Hematopoietic multipotent progenitor cell (in vitro differentiated cells): ENCODE measurements at places on chromosomes 1 and 21.

DNA sequence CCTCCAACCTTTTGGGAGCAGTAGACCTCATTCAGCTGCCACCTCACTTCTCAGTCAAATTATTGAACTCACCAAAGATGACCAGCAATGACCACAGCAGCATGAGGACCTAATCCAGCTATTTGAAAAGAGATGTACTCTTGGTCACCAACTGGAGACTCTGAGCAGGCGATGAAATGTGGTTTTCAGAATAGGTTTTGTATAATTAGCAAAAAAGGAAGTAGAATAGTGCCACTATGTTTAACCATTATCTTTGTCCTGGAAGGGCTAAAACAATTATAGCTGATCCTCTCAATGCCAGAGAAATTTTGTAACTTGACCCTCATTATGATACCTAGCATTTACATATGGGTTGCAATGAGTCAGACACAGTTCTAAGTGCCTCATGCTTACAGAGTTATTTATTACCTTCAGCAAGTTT, at the start of gene FCRL2:
Gene FCRL2 (minus strand): TSS at position 162 of the 421 bp plus-strand sequence. CDS start 59 bp downstream, at position 103.
- DNase-seq: no peak

GRCh38 chr1:242011894-242012660, 13.2 kb upstream of the MAP1LC3C start:
- DNase-seq: no peak

GRCh38 chr1:52554267-52554640, 1.4 kb upstream of the TUT4 start:
- no peak for DNase-seq

GRCh38 chr1:7550261-7550865, 220.7 kb upstream of the VAMP3 start:
- no peak for DNase-seq

GRCh38 chr21:38258521-38259485, 2.0 kb downstream of the KCNJ15 start:
- no peak for DNase-seq

GRCh38 chr21:17858747-17859146, 39.6 kb upstream of the C21orf91 start:
- DNase-seq: no peak

DNA sequence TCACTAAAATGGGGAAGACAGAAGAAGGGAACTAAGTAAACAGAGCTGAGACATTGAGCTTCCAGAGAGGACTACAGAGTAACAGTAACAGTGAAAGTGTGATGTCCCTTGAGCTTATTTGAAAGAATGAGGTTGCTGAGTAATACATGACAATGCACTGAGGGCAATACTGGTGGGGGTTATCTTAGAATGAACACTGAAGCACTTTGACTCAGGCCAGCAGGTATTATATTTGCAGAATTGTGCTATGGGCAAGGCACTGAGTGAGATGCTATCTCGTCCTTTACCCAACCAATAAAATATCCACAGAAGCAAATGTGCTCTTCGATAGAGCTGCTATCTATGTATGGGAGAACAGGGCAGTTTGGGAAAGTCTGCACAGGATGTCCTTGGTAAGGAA, 133.2 kb downstream of the DISP1 start:
- no peak for DNase-seq

- no peak for DNase-seq
These were observed 48.1 kb downstream of the MATN1 start for GRCh38 chr1:30675289-30675688.

GRCh38 chr1:3928586-3928985, 28.5 kb upstream of the C1orf174 start:
- peak; percentile 12 for DNase-seq

GRCh38 chr1:235325139-235325538, 2.8 kb downstream of the ARID4B start:
- DNase-seq: no peak

DNA sequence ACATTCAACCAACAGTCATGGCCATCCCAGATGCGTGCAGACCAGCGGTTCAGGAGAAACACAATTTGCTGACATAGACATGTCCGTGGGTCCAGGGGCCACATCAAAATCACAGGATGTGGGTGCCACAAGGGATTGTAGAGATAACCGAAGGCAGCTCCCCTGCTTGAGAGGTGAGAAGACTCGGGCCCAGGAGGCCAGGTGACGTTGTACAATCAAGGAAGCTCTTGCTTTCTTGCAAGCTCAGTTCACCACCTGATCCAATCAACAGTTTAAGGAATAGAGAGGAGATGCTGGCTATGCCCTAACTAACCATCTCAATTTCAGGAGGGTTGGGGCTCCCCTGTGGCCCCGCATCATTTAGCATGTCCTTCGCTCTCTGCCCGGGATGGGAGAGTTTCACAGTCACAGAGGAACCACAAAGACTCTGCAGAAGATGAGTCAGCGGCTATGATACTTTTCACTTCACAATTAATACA, 19.5 kb downstream of the UBASH3A start:
- peak; percentile 32 for DNase-seq

GRCh38 chr1:10517677-10517982, 42.9 kb downstream of the PEX14 start:
- no peak for DNase-seq

DNA sequence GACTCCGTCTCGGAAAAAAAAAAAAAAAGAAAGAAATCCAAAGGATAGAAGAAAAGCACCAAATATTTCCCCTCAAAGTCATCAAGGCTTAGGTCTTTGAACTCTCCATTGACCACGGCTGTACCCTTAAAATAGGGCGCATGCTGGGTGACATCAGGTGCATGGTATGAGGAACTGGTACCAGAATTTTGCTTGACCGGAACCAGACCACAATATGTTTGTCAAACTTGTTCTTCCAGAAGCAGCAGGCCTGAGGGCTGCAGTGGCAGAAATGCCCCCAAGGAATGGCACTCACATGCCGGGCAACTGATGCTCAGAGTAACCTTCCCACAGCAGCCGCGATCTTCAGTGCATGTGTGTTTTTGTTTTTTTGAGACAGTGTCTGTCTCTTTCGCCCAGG, 21.0 kb downstream of the RCC1 start:
- DNase-seq: no peak

DNA sequence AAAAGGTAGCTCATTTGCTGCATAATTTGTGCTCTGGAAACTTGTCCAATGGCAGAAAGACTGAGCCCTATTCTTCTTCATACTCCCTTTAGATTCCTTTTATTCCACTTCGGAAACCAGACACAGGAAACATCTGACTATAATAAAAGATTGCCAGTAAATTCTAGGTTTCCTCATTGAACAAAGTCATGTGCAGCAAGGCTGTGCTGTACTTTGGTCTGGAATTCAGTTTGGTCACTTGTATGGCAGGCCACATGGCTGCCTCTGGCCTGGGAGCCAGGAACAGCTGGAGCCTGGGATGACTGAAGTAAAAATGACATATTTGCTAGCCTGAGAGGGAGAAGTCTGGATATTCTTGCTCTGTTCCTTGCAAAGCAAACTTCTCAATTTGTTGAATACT, 79.6 kb downstream of the ST3GAL3 start:
- no peak for DNase-seq

DNA sequence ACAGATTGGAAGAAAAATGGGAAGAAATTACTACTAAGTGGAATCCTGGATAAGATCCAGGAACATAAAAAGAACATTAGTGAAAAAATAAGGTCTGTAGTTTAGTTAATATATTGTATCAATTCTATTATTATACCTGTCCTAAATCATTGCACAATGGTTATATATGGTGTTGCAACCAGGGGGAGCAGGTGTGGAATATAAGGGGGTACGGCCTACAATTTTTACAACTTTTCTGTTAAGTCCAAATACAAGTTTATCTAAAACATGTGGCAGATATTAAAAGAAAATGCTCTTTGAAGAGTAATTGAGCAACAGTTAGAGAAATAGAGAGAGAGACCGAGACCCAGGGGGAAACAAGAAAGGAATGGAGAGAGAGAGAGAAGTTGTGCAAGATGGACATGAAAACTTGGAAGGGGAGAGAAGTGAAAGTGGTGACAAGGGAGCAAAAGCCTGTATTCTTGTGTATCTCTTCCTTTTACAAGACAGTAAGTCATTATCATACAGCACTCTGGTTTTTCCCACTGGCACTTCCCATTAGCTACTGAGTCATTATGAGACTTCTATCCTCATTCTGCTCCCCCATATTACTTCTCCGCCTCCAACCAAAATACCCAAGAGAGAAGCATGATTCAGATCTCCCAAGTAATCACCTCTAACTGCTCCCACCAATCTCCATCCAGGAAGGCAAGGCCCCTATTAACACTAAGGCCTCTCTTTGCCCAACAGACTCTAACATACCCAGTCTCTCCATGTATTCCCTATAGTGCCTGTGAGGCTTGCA, 22.3 kb upstream of the TRAF3IP3 start:
- DNase-seq: no peak

DNA sequence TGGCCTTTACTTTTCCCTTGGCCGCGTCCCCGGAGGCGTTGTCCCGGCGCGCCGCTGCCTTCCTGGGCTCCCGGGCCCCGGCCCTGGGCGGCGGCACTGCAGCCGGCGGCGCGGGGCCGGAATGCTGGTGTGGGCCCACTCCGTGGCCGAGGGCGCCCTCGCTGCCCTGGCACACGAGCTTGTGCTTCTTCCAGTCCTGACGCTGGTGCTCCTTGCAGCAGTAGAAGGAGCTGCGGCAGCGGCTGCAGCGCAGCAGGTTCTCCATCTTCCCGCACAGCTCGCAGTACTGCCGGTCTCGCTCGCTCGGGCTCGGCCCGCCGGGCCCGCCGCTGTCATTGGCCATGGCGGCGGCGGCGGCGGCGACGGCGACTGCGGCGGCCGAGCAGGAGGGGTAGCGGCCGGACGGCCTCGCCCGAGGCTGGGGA, 529 bp downstream of the EGLN1 start:
- DNase-seq: no peak

GRCh38 chr1:172239901-172240300, 180.6 kb upstream of the C1orf105 start:
- no peak for DNase-seq

- DNase-seq: no peak
These were observed 1.2 kb upstream of the NUCKS1 start for GRCh38 chr1:205751036-205751651.

DNA sequence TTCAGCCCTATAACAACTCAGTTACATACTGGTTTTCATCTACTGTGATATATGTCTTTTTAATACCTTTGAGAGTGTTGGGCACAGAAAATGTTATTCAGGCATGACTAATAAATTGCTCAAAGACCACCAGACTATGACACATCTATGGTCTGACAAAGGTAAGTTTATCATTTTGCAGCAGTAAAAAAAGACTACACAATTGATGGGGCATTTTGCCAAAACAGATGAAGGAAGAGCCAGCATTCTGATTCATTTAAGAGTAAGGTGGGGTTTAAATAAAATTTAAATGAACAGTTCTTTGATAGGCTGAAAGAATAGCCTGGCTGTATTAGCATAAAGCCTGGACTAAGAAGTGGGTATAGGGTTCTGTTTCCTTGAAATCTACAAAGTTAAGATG, 8.8 kb upstream of the RNPC3 start:
- no peak for DNase-seq

GRCh38 chr1:59236721-59237545, 60.0 kb upstream of the FGGY start:
- no peak for DNase-seq

GRCh38 chr21:33076600-33077329, 6.8 kb downstream of the OLIG1 start:
- DNase-seq: no peak

DNA sequence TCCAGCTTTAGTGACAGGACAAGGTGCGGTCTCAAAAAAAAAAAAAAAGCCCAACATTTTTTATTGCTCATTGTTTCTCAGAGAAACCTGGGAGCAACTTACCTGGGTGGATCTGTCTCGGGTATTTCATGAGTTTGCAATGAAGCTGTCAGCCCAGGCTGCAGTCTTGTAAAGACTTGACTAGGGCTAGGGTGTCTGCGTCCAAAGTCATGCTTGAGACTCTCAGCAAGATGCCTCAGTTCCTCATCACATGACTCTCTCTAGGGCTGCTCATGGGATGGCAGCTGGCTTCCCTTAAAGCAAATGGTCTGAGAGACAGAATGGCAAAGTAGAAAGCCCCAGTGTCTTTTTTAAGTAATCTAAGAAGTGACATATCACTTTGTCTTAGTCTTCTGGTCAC, 8.1 kb downstream of the GABPA start:
- DNase-seq: no peak

- peak; percentile 49 for DNase-seq
These were observed 96.9 kb downstream of the RGL1 start for GRCh38 chr1:183901748-183902330.

GRCh38 chr1:172203135-172203823, 217.2 kb upstream of the C1orf105 start:
- DNase-seq: no peak

GRCh38 chr1:202143768-202144401, 652 bp downstream of the ARL8A start:
- peak; percentile 85 for DNase-seq

GRCh38 chr1:157469300-157469699, 83.0 kb downstream of the FCRL5 start:
- no peak for DNase-seq

GRCh38 chr1:9126511-9126910, 2.4 kb downstream of the GPR157 start:
- no peak for DNase-seq

DNA sequence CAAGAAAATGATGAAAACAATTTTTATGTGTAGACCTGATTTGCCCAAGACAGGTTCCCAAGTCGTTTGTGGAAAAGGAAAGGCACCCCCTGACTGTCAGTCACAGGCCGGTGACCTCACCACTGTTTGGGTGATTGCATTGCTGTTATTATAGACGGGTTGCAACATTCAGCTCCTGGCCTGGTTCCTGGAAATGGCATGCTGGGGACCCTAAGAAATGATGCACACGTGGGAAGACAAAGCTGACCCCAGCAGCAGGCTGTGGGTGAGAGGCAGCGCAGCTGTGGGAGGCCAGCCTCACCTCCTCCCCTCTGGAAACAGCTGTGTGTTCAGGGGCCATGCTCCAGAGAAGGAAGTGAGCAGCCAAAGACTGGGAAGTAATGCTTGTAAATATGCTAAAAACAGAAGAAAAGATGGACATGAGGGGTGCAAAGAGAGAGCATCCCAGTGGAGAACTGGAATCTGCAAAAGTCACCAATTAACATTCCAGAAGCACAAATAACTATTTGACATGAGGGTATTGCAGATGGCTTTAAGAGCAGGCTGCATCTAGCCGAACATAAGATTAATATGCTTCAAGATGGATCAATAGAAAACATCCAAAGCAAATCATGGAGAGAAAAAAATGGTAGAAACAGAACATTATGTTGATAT, 23.4 kb upstream of the ABCG1 start:
- peak; percentile 9 for DNase-seq

DNA sequence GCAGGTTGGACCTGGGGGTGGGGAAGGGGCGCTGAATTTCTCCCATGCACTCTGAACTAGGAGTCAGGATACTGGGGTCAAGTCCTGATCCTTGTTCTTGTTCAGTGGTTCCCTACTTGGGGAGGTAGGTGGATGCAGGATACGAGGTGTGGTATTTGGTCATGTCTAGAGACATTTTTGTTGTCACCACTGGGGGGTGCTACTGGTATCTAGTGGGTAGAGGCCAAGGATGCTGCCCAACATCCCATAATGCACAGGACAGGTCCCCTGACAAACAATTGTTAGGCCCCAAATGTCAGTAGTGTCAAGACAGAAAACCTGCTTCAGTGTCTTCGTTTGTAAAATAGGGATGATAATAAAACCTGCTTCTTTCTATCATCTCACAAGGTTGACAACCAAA, 259.0 kb upstream of the FOXD3 start:
- DNase-seq: no peak

- no peak for DNase-seq
These were observed 11.4 kb upstream of the KIAA1614 start for GRCh38 chr1:180901076-180901990.

- DNase-seq: no peak
These were observed 151.9 kb downstream of the NTPCR start for GRCh38 chr1:233102341-233102740.
